Subcutaneous preadipocyte (primary cell): ENCODE measurements at places on chromosomes 6 and 20. TPM values are rescaled to one million over a fixed set of nuclear protein-coding genes. Genes with fewer than 3 reads are reported as not detected.

C20orf202 gene
- total RNA-seq, result not detected in 2 replicates

TMX4 gene
- total RNA-seq, result 24.6 and 27.6 TPM in 2 replicates

METTL24 gene
- total RNA-seq, result not detected in 2 replicates

PROCR gene
- 136 and 137 TPM in 2 replicates for total RNA-seq

CTCFL gene
- total RNA-seq, result not detected in 2 replicates

FAM50B gene
- total RNA-seq, result 3.9 and 6.6 TPM in 2 replicates

CRISP3 gene
- total RNA-seq, result not detected in 2 replicates

MOCS1 gene
- 11.8 and 12.5 TPM in 2 replicates for total RNA-seq

FAM83B gene
- total RNA-seq, result not detected in 2 replicates

DDO gene
- total RNA-seq, result 0.39 and 1.5 TPM in 2 replicates

RAET1G gene
- 1.4 and 2.6 TPM in 2 replicates for total RNA-seq

FOXS1 gene
- not detected in 2 replicates for total RNA-seq

TNNC2 gene
- 0.73 TPM in 1 of 2 replicates, not detected in the other for total RNA-seq

MED23 gene
- 25.0 and 31.1 TPM in 2 replicates for total RNA-seq

BPIFA1 gene
- not detected in 2 replicates for total RNA-seq

GGTLC1 gene
- not detected in 2 replicates for total RNA-seq

MYLIP gene
- total RNA-seq, result 3.7 and 5.5 TPM in 2 replicates

BTNL2 gene
- total RNA-seq, result not detected in 2 replicates

ADTRP gene
- 1.8 and 4.0 TPM in 2 replicates for total RNA-seq

SLC13A3 gene
- total RNA-seq, result 2.5 and 4.4 TPM in 2 replicates

APCDD1L gene
- 1.8 and 3.9 TPM in 2 replicates for total RNA-seq

FAM162B gene
- total RNA-seq, result 0.73 and 3.7 TPM in 2 replicates

CHRNA4 gene
- not detected in 2 replicates for total RNA-seq

NCOA3 gene
- 54.4 and 92.5 TPM in 2 replicates for total RNA-seq

ALDH8A1 gene
- 0.98 and 1.5 TPM in 2 replicates for total RNA-seq

NR2E1 gene
- not detected in 2 replicates for total RNA-seq

FAM217B gene
- 2.6 and 4.3 TPM in 2 replicates for total RNA-seq

RIOK1 gene
- 14.3 and 24.2 TPM in 2 replicates for total RNA-seq

FGD2 gene
- not detected in 2 replicates for total RNA-seq

AFG1L gene
- 5.1 and 6.8 TPM in 2 replicates for total RNA-seq

BTN1A1 gene
- total RNA-seq, result under 0.01 and 0.20 TPM in 2 replicates

NTSR1 gene
- total RNA-seq, result 0.37 and 13.1 TPM in 2 replicates

CCN5 gene
- total RNA-seq, result 6.1 and 129 TPM in 2 replicates

HLA-DQA2 gene
- total RNA-seq, result not detected in 2 replicates

AKAP12 gene
- 133 and 254 TPM in 2 replicates for total RNA-seq

SLC22A23 gene
- 14.0 and 15.6 TPM in 2 replicates for total RNA-seq

SFTA2 gene
- not detected in 2 replicates for total RNA-seq

RRP36 gene
- 84.9 and 108 TPM in 2 replicates for total RNA-seq

LHFPL5 gene
- total RNA-seq, result not detected in 2 replicates

SSR1 gene
- total RNA-seq, result 74.2 and 120 TPM in 2 replicates

STX11 gene
- total RNA-seq, result 1.5 and 1.6 TPM in 2 replicates

TRIM15 gene
- total RNA-seq, result not detected in 2 replicates

KCNK16 gene
- not detected in 2 replicates for total RNA-seq

HEY2 gene
- not detected in 2 replicates for total RNA-seq

MCCD1 gene
- not detected in 2 replicates for total RNA-seq

TGM6 gene
- total RNA-seq, result not detected in 2 replicates

RALGAPA2 gene
- total RNA-seq, result 5.1 and 5.7 TPM in 2 replicates

OVOL2 gene
- not detected in 2 replicates for total RNA-seq

SMOC2 gene
- 0.37 TPM in 1 of 2 replicates, not detected in the other for total RNA-seq

SYCP2 gene
- total RNA-seq, result 0.37 and 0.39 TPM in 2 replicates

OR2B6 gene
- total RNA-seq, result not detected in 2 replicates

SAMD3 gene
- total RNA-seq, result 0.20 TPM in 1 of 2 replicates, not detected in the other

TNFRSF6B gene
- total RNA-seq, result 8.2 and 10.7 TPM in 2 replicates

ITPR3 gene
- 66.1 and 103 TPM in 2 replicates for total RNA-seq

RSPH4A gene
- under 0.01 and 0.20 TPM in 2 replicates for total RNA-seq

LY6G6D gene
- not detected in 2 replicates for total RNA-seq

LGSN gene
- not detected in 2 replicates for total RNA-seq

KIF6 gene
- 0.73 TPM in 1 of 2 replicates, not detected in the other for total RNA-seq

FOXF2 gene
- 5.1 and 5.5 TPM in 2 replicates for total RNA-seq
